ENCODE measurements at places on chromosomes 6 and 20.

DNA sequence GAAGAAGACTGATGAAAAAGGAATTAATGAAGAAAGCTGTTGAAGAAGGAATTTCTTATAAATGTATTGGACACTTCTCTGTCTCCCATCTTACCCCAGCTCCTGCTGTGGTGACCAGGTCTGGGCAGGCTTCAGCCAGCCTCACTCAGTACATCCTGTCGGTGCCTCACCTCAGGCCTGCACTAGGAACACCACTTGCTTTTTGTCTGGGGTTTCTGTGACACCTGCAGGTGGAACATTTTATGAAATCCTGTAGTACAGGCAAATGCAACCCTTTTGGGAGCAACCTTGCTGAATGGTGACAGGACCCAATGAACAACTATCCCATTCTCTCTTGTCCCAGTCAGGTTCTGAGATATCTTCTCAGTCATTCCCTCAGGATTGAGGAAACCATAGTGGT is 129.7 kb downstream of the PRDM13 start:
- no peak for DNase-seq

DNA sequence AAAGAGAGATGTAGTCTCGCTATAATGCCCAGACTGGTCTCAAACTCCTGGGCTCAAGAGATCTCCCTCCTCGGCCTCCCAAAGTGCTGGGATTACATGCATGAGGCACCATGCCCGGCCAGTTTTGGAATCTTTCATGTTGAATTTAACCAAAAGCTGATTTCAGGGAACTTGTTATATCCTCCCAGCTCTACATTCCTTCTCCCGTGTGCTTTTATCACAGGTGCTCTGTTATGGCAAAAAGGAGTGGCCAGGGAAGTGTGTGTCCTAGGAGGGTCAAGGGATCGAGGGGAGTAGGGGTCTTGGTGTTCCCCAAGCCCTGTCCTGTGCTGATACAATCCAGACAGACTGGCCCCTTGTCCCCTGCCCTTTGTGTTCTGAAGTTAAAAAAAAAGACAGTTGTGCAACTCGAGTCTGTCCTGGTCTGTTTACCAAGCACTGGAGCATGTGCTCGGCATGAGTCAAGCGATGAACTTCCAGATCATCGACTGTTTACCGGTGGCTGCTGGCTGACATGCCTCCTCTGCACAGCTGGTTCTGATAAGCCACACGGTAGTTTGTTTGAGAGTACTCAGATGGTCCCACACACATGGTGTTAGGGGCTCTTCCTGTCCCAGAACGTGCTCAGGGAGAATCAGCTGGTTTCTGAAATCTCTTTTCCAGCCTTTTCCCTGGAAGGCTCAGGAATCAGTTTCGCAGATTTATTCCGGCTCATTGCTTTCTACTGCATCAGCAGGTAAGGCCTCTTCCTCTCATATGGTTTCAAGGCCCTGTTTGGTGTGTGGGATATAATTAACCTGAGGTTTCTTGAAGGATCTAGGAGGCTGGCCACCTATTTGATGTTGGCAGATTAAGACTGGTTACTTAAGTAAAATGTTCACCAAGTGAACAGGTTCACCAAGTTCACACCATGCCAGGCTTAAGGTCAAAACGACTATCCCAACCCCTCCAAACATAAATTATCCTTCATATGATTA is 52.6 kb upstream of the NAA20 start:
- peak; percentile 74 for DNase-seq

DNA sequence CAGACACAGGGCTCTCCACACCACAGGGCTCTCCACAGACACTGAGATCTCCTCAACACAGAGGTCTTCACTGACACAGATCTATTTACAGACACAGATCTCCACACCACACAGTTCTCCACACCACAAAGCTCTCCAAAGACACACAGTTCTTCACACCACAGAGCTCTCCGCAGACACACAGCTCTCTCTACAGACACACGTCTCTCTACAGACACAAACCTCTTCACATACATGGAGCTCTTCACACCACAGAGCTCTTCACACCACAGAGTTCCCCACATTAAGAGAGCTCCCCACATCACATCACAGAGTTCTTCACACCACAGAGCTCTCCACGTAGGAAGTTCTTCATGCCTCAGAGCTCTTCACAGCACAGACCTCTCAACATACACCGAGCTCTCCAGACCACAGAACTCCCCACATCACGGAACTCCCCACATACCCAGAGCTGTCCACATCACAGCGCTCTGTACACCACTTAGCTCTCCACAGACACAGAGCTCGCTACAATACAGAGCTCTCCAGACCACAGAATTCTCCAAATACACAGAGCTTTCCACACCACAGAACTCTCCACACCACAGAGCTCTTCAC is 53.9 kb downstream of the ERMARD start:
- DNase-seq: no peak

- DNase-seq: no peak
Measured at GRCh38 chr6:128240024-128240428, 280.4 kb downstream of the PTPRK start.

DNA sequence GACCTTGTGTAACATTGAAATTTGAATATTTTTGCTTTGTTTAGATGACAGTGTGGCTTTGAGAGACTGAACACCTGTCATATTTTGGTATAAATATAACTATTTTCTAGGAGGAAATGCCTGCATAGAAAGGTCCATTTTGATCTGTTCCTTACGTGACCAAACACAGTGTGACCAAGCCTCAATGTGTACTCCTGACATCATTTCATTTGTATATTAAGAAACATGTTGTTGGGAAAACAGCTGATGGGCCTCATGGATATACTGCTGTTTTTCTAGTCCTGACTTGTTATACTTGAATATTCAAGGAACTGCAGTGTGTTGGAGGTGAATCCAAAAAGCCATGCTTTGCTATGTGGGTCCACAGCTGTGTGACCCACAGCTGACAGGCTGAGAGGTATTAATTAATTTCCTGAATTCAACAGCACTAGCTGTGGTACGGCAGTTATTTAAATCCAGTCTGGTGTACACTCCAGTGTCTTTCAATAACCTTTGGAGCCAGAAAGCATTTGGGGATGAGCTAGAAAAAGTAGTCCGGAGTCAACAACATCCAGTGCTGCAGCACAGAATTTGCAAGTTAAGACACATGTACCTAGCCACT is 18.9 kb downstream of the NCOA7 start:
- no peak for DNase-seq

- no peak for DNase-seq
Measured at GRCh38 chr20:12762725-12763124, 246.0 kb upstream of the SPTLC3 start.

All from HFFc6 (cell line).